D721Med (cell line): ENCODE measurements at places on chromosomes 4 and X.

DNA sequence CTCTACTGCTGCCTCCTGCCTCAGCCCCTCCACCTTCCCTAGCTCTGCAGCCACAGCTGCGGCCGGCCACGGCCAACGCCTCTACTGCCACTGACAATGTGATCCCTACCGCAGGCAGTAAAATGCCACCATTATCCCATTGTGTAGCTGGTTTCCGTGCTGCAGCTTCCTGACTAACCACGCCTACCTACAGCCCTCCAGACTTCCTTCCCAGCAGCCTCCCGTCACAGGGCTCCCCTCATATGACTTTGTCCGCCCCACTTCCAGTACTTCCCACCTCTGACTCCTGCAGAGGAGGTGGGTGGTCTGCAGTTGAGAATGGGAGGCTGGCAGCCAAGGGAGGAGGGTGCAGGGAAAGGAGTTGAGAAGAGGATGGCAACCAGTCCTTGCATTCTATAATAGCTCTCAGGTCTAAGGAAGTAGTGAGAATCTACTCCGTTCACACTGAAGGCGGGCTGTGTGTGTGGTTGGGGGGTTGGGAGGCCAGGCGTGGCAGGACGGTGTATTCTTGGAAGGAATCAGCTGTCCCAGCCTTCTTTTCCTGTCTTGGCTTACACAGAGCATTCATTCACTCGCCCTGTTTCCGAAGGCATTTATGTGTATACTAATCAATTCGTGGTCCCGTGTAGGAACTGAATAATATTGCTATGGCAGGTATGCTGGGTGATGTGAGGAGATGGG, 33.1 kb upstream of the USP51 start:
- no peak for DNase-seq

- DNase-seq, result no peak
Measured at GRCh38 chr4:173039617-173040577, 128.7 kb upstream of the GALNT7 start.

DNA sequence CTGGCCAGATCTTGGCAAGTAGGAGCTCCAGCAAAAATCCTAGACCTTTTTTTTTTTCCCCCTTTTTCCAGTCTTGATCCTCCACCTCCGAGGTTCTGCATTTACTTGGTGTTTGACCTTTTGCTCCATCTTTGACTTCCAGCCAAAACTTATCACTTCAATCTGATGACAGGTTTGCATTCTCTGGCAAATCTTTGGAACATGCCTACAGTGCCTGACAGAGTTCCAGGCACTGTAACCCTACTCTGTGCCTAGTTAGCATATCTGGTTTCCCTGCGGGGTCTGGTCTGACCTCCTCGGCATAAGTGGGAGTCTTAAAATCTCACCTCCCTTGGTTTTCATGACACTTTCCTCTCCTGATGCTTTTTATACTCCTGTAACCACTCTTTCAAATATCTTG, 39.4 kb upstream of the NR3C2 start:
- DNase-seq, result no peak

- no peak for DNase-seq
Measured at GRCh38 chr4:10808591-10808990, 124.0 kb upstream of the CLNK start.

GRCh38 chr4:11596989-11597388, 168.3 kb upstream of the HS3ST1 start:
- no peak for DNase-seq

GRCh38 chr4:115171220-115171619, 57.8 kb upstream of the NDST4 start:
- DNase-seq, result no peak

DNA sequence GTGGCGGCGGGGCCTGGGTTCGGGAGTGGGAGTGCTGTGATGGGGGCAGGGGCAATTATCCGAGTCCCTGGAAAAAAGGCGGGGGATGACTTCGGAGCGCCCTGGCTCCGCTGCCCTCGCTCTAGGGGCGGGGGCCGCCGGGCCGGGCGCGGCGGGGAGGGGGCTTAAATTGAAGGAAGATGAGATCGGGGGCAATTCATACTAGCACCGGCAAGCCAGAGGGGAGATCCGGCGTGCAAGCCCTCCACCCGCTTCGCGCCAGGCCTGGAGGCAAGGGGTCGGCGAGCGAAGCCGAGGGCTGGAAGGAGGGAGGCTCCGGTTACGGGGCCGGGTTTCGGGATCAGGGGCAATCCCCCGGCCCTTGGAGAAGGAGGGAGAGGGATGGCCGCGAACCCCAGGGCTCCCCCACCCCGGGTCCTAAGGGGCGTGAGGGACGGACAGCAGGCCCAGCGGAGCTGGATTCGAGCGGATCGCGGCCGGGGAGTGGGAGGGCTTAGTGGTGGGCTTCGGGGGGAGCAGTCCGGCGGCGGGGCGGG, 1.2 kb downstream of the BCORL1 start:
- DNase-seq, result no peak

DNA sequence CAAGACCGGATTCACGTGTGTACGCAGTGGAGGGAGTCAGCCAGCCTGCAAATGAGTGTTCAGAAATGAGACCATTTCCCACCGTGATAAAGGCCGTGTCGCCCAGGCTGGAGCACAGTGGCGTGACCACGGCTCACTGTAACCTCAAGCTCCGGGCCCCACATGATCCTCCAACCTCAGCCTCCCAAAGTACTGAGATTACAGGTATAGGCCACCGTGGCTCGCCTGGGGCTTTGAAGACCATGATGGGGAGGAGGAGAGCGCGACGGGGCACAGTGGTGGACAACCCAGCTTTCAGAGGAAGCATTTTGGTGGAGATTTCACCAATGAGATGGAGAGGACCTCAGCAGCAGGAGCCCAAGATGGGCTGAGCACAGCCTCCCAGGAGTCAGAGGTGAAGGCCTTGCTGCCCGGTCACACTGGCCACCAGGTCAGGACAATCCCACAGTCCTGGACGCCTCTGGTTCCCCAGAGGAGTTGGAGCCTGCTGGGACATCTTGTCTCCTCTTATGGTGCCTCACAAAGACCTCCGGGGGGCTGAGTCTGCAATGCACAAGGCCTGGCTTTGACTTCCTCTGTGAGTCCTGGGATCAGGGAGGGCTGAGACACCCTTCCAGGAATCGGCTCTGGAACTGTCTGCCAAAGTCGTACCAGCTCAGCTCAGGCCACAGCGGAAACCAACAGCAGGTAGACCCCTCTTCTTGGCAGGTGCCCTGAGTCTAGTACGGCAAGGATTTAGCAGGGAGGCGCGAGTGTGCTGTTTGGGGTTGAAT, 22.4 kb upstream of the MXD4 start:
- DNase-seq, result no peak

DNA sequence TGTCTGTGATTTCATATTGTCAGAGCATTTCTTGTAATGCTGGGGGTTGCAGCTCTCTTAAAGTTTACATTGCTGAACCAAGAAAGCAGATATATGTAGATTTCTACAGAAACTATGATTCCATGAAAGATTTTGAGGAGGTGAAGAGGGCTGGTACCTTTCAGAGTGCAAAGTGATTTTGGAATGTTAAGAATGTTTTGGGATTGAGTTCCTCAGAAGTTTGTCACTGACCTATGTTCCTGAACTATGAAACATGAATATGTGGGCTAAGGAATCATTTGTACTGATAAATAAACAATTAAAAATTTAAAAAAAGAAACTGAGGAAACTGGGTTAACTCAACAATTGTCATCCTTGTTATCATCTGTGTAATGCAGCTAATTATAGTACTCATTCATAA, 12.3 kb upstream of the CHIC2 start:
- no peak for DNase-seq
